Stimulated activated CD8-positive, alpha-beta memory T cell treated with anti-CD3 and anti-CD28 coated beads, Interleukin-15, amount 100 ng/mL, for 1 hour (primary cell): ENCODE measurements at places on chromosomes 3 and 15.

GRCh38 chr15:62186578-62186977 is 21.5 kb upstream of the C2CD4B start:
- no peak for DNase-seq

DNA sequence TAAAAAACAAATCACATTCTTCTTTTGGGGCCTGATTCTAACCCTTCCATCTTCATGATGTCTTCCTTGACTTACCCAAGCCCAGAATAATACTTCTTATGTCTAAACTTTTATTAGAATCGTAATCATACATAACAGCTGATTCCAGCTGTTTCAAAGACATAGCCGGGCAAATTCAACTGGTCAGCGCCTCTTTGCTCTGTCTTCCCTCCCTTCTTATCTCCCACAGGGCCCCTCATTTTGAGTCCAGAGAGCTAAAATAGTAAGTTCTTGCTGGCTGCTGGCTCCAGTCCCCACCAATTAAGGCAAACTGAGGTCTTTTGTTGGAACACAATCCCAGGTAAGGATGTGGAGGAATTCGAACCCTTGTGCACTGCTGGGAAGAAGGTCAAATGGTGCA is 108.6 kb downstream of the ADCY5 start:
- DNase-seq = no peak

DNA sequence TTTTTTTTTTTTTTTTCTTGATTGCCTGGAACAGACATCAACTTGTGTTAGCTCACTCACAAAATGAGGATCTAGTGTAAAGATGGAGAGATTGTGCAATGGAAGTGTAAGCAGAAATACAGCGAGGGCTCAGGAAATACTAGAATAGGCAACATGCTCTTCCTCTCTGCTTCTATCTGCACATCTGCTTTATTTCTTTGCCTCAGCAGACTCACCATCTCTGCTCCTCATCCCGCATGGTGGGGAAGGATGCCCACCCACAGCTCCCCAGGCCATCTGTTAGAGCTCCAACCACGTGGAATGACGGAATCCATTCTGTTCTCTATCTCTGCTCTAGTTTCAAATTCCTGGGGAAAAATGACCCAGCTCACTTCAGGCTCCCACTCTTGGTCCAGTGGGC is 128.0 kb upstream of the ADAMTS9 start:
- no peak for DNase-seq

GRCh38 chr15:90221246-90221900 is 12.4 kb downstream of the CIB1 start:
- DNase-seq = no peak

- DNase-seq = no peak
Observed at GRCh38 chr3:74315291-74315690, 299.2 kb downstream of the CNTN3 start.

GRCh38 chr3:34256021-34256420 is 457.6 kb downstream of the PDCD6IP start:
- no peak for DNase-seq

- DNase-seq = no peak
Observed at GRCh38 chr15:86572368-86572841, 492.7 kb downstream of the AGBL1 start.

- no peak for DNase-seq
Observed at GRCh38 chr3:12943124-12944021, 102.0 kb upstream of the RPL32 start.

DNA sequence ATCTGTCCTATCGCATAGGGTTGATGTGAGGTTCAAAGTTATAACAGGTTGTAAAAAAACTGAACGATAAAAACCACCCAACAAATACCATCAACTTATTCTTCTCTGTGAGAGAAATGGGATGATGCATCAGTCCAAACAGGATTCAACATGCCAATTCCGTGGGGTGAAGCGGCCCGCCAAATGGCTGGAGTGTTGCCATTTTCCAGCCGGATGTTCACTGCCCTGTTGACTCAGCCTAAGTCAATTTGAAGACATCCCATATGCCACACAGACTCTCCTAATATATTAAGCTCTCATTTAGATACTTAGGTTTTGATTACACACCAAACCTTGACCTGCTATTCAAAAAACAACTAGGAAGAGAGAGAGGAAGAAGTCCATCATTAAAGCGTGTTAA is 311.1 kb downstream of the VPS13C start:
- DNase-seq = no peak

DNA sequence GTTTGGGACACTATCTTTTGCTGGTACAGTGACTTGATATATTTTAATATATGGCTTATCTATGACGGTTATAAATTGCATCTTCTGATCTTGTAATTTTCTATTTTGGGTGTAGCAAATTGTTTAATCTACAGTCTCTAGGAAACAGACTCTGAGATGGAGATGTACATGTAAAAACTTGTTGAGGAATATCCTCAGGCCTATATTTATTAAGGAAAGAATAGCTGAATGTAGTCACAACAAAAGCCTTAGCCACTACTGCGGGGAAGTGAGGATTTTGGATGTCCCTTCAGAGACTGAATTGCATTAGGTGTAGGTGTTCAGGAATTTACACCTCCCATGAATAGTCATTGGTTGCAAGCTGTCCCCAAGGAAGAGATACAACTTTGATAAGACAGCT is 13.8 kb upstream of the OR5K3 start:
- DNase-seq = no peak

GRCh38 chr3:129025108-129025507 is 24.0 kb downstream of the EFCC1 start:
- no peak for DNase-seq

DNA sequence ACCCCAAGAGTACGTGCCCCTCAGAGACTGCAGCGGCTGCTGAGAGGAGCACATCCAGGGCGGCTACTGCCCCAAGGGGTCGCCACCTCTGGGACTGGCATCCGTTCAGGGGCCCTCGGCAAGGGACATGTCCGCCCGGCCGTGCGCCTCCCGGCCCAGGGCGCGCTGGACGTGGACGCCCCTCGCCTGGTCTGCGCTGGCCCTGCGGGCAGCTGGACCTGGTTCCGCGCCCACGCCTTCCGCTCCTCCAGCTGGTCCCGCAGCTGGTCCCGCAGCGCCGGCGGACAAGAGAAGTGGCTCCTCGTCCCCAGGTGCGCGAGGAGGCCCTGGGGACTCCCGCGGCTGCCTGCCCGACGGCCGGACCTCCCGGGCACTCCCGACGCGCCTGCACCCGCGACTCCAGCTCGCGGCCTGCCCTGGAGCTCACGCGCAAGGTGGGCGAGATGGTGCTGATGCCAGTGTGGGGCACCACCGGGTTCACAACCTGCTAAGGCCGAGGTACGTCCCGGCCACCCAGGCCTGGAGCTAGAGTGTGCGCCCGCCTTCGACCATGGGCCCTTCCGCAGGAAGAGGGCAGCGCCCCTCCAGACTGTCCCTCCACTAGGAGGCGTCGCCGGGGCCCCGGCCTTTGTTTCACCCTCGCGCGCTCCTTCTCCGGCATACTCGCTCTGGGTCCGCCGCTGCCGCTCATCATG is 14.4 kb upstream of the GP9 start:
- DNase-seq = no peak

- DNase-seq = no peak
Observed at GRCh38 chr3:53748512-53749271, 97.5 kb downstream of the CHDH start.

- DNase-seq = no peak
Observed at GRCh38 chr3:139122221-139122581, 77.5 kb upstream of the PRR23C start.

DNA sequence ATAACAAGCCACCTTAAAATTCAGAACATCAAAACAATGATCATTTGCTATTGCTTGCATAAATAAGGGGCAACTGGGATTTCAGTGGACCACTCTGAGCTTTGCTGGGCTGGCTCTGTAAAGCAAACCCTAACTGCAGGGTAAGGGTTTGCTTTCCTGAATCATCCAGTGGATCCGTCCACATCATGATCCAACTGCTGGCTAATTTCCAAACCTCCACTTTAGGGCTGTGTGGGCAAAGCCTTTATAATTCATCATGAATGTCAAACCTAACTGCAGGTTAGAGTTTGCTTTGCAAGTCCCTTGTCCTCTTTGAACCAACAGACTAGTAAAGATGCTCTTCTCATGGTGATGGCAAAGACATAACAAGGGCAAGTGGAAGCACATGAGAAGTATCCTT is 76.1 kb downstream of the SYNPR start:
- no peak for DNase-seq

- DNase-seq = no peak
Observed at GRCh38 chr3:193872265-193872753, 263.6 kb upstream of the HES1 start.

GRCh38 chr3:130537673-130538304 is 20.8 kb downstream of the COL6A6 start:
- no peak for DNase-seq

DNA sequence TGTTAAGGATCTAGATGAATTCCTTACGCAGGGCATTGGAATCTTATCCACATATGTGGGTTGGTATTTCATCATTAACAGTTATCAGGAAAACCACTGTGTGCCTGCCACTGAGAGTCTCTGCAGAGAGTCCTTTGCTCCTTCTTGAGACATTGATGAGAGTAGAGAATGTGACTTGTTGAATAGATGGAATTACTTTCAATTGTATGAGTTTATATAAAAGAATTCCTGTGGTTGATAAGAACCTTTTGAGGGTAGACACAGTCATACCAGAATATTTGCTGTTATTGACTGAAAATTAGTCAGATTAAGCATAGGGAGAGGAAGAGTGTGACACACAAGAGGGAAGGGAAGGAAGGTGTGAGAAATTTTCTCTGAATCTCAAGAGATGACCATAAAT is 30.8 kb downstream of the ARHGEF26 start:
- no peak for DNase-seq

DNA sequence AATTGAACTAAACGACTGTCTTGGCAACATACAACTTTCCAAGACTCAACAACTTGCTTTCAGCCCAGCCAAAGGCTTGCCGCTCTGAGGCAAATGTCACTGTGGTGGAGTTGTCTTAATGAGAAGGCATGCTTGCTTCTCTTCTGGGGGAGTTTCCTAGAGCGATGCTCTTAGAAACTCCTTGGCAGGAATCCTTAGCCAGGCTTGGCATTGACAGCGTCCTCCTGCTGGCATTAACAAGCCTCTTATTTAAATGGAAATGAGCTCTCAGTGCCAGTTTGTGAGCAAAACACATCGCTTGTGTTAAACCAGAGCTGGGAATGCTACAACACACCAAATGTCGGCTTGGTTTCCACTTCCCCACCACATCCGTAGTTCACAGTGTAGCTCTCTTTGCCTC is 265.5 kb upstream of the TPRG1 start:
- no peak for DNase-seq

GRCh38 chr3:43214616-43215015 is 71.7 kb upstream of the SNRK start:
- no peak for DNase-seq

- no peak for DNase-seq
Observed at GRCh38 chr3:150349314-150350097, 58.6 kb upstream of the TSC22D2 start.

DNA sequence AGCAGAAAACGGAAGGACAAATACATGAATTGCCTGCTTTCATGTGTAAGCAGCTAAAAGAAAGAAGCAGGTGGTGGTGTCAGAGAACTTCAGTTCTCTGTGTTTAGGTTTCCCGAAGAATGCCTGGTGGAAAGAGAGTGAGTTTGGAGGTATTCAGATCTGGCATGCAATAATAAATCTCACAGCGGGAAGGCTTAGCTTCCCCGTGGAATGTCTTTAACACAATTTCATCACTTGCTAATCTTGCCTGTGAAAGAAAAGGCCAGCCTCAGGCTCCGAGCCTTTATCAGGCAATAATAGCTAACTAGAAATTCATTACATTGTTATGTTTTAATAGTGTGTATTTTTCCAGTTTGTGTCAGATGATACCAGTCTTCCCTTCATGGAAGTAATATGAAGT is 220.3 kb downstream of the PDZRN3 start:
- no peak for DNase-seq

DNA sequence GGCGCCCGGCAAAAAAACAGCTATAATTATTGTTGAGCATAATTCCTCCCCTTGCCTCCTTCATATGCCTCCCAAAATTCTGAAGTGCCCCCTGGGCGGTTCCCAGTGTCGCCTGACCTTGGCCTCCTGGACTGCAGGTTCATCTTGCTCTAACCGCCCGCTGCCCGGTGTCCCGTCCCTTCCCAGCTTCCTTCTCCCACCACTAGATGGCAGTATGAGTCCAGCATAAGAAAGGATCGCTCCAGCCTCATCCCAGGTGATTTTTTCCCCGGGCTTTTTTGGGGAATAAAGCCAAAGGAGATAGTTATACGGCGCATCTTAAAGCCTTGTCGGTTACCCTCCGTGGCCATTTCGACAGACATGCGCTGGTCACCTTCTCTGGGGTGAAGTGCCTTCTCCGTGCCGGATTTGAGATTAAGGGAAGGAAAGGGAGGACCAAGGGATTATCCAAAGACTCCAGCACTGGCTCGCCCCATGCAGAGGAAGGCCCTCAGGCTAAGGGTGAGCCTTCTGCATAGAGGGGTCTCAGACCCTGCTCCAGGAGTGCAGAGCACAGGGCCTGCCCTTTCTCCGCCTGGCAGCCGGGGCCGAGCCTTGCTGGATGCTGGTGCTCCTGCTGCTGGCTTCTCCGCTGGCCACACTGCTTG is 45.8 kb upstream of the TRA2B start:
- DNase-seq = peak; percentile 19

- no peak for DNase-seq
Observed at GRCh38 chr3:127212711-127213110, 19.8 kb downstream of the PRR23E start.

- DNase-seq = no peak
Observed at GRCh38 chr3:43755516-43756200, 64.9 kb downstream of the ABHD5 start.

DNA sequence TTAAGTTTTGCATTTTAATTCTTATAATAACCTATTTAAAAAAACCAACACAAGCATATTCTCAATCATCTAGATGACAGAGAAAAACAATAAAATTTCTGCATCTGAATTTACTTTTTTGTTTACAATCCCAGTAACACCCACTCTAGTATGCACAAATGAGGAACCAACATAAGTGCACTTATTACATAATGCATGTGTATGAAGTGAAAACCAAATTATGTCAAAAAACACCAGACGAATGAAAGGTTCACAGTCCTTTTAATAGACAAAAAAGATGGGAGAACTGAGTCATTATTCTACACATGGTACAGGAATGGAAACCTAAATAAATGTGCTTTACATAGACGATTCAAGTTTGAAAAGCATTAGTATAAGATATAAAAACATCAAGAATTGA is 91.7 kb downstream of the NR1I2 start:
- DNase-seq = no peak

DNA sequence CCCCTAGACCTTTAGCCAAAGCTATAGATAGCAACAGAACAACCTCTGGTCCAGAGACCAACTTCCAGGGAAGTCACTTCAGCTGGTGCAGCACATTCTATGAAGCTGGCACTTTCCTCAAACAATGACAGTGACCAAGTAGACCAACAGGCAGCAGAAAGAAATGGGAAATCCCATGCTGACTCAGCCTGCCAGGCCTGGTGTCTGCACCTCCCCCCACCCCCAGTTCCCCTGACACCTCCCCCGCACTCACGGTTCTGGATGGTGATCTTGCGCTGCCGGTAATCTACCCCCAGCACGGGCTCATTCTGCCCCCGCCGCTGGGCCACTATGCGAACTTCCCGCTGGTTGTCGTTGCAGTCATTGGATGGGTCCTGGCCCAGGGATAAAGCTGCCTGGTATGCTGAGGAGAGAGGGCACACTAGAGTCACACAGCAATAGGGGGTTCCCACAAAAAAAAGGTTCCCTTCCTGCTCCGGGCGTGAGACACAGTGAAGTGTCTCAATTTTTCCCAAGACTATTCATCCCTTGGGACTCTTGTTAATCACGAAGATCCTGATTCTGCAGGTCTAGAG is 17.0 kb downstream of the ILDR1 start:
- DNase-seq = no peak
